ENCODE measurements at places on chromosomes 3 and 15.

GRCh38 chr3:49294343-49294742, 17.3 kb upstream of the C3orf62 start:
- no peak for DNase-seq

GRCh38 chr3:38264779-38265178, 833 bp upstream of the SLC22A13 start:
- DNase-seq: no peak

DNA sequence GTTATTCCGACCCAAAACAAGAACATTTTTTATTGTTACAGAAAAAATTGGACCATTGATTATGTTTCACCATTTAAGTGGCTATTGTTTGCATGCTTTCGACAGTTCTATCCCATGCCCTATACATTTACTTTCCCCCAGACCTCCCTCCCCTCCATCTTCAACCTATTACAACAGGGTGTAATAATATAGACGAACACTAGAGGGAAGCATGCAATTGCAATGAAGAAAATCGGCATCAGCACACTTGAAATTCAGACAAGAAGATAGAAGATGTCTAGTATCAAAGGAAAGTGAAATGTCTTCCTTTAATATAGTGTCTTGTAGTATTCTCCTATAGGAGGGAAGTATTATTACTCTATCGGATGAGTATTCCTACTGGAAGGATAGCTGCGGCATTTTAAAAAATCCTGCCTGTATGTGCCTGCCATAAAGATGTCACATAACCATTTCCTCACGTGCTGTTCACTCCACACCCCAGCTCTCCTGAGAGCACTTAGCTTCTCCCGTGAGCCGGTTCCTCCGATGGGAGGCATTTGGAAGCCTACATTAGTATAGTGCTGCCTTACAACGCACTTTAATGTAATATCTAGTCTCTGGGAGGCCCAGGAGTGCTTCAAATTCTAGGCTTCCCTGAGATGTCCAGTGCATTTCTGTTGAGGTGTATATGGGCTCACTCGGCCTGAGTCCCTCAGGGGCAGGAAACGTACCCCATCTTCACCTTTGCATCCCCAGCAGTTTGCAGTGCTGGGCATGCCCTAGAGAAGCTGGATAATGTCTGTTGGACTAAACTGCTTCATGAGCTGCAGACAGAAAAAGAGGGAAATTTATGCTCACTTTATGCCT, 17.8 kb upstream of the ERICH6 start:
- no peak for DNase-seq

- no peak for DNase-seq
Observed at GRCh38 chr3:59922192-59922591, 872.4 kb upstream of the CFAP20DC start.

DNA sequence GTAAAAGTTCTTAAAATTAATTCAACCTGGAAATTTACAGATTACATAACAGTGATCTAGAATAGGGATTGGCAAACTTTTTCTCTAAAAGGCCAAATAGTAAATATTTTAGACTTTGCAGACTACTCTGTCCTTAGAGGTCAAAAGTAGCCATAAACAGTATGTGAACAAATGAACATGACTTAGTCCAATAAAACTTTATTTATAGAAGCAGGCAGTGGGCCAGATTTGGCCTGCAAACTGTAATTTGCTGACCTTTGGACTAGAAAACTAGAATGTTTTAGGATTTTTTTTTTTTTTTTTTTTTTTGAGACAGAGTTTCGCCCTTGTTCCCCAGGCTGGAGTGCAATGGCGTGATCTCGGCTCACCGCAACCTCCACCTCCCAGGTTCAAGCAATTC, 12.1 kb downstream of the SENP8 start:
- no peak for DNase-seq

DNA sequence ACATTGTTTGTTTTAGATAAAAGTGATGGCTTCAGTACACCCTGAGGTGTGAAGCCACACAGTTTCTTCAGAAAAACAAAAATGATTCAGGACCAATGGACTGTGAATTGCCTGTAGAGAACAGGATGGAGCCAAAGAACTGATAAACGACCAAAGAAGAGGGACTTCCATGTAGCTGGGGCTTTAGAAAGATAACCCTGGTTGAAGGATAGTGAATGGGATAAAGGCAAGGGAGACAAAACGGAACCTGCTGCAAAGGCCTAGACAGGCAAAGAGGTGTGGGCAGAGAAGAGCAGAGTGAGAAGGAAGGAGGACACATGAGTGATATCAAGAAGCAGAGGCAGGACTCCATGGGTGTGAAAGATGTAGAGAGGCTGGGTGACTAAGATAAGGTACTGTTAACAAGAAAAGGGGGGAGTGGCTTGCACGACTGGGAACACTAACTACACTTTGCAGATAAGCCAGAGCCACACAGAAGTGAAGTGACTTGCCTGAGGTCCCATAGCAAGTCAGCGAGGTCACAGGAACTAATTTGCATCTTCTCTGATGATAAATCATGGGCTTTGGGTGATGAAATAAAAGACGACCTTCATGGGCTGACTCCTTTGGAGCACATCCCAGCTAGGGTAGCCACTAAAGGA, 44.3 kb downstream of the RAB6B start:
- DNase-seq: no peak

- no peak for DNase-seq
Observed at GRCh38 chr3:183275418-183275817, 22.4 kb downstream of the B3GNT5 start.

GRCh38 chr3:42037318-42037945, 53.7 kb upstream of the TRAK1 start:
- no peak for DNase-seq

DNA sequence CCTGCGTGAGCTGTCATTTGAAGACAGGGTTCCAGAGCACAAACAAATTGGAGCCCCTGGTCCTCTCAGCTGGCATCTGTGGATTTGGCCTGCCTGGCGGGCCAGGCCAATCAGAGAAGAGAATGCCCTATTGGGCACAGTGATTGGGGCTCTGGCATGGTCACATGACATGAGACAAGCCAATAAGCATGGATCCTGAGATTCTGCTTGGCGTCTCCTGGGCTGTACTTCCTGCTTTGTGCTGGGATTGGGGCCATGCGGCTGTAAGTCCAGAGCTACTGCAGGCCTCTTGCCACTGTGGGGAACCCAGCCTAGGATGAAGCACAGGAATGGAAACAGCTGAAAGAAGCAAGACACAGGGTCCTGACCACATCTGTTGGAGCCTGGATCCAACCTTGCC, 121.4 kb downstream of the FBLN2 start:
- DNase-seq: no peak

DNA sequence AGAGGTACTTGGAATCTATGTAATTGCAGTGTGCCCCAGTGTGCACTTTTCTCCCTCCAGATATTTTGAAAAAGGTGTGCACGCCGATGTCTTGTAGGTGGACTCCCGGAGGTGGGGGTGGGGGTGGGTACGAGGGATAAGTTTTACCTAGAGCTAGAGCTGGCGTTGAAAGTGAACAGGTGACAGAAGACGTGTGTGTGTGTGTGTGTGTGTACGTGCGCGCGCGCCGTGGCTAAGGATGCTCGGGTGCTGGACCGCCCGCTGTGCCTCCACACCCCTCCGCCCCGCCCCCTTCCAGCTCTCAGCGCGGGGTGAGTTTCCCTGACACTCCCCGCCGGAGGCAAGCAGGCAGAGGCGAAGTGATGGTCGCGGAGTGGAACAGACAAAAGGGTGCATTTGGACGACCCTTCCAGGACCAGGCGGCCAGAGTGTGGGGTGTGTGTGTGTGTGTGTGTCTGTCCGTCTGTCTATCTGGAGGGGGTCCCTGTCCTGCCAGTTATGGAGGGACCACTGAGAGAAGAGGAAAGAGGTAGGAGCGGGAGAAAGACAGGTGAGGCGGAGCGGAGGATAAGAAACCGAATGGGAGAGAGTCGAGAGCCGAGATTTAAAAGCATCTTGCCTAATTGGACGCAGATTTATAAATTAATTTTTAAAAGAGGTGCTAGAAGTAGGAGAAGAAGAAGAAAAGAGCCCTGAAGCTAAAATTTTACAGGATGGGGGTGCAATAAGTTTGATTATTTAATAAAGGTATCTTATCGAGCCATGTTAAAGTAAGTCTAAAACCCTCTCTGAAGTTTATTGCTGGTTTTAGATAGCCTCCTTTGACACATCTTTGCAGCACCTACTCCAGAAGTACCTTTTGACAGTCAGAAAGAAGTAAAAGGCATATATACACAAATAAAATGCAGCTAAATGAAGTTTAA, 335.8 kb upstream of the THRB start:
- no peak for DNase-seq

GRCh38 chr3:154791611-154792010, 288.5 kb upstream of the MME start:
- DNase-seq: no peak

- DNase-seq: no peak
Observed at GRCh38 chr15:57198654-57199291, 177.5 kb upstream of the CGNL1 start.

- DNase-seq: no peak
Observed at GRCh38 chr3:147589016-147589415, 179.9 kb downstream of the ZIC1 start.

GRCh38 chr15:31560643-31561042, 234.0 kb downstream of the KLF13 start:
- DNase-seq: no peak

- no peak for DNase-seq
Observed at GRCh38 chr3:186164696-186165095, 55.8 kb upstream of the ETV5 start.

GRCh38 chr15:24976932-24977331, 22.1 kb downstream of the SNRPN start:
- no peak for DNase-seq

DNA sequence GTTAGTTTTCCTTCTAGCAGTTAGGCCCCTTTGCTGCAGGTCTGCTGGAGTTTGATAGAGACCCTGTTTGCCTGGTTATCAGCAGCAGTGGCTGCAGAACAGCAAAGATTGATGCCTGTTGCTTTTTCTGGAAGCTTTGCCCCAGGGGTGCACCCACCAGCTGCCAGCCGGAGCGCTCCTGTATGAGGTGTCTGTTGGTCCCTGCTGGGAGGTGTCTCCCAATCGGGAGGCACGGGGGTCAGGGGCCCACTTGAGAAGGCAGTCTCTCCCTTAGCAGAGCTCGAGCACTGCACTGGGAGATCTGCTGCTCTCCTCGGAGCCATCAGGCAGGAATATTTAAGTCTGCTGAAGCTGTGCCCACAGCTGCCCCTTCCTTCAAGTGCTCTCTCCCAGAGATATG, 825.3 kb upstream of the GRM7 start:
- DNase-seq: no peak

- DNase-seq: no peak
Observed at GRCh38 chr15:76903251-76903681, 1.9 kb downstream of the SCAPER start.

DNA sequence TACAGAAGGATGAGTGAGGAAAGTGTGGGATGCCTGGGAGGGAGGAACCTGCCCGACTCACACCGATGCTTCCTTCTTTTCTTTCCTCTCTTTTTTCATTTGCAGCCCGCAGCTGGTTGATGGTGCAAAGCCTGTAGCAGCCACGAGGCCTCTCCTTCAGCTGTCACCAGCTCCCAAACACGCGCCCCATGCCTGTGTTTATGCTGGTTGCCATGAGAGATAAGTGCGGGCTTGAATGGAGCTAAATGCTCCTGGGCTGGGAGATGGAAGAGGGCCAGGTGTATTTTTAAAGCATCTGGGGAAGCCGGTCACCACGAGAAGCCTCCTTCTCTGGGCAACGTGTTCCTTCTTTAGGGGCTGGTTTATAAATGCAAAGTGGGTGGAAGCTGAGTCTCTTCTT, 9.3 kb downstream of the COLQ start:
- DNase-seq: no peak

DNA sequence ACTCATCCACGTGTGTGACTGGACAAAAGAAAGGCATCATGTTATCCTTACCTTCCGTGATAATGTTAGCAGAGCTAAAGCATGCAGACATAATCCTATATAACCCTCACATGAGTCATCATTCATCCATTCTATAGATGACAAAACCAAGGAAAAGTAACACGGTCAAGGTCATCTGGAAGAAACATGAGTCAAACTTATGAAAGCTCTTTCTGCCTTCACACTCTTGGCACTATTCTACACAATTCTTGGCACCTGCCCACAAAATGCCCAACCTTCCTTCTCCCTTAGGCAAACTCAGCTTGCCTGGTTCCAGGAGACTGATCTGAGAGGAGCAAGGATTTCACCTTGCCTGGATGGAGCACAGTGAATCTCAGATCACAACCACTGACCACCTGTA, 66.9 kb downstream of the PRICKLE2 start:
- no peak for DNase-seq

GRCh38 chr3:45760878-45761711, 35.2 kb downstream of the SLC6A20 start:
- peak; percentile 18 for DNase-seq

- no peak for DNase-seq
Observed at GRCh38 chr3:59467476-59467875, 417.7 kb upstream of the CFAP20DC start.

- no peak for DNase-seq
Observed at GRCh38 chr3:56837196-56837955, 35.6 kb upstream of the ARHGEF3 start.

GRCh38 chr3:171718493-171719185, 91.6 kb downstream of the PLD1 start:
- no peak for DNase-seq

DNA sequence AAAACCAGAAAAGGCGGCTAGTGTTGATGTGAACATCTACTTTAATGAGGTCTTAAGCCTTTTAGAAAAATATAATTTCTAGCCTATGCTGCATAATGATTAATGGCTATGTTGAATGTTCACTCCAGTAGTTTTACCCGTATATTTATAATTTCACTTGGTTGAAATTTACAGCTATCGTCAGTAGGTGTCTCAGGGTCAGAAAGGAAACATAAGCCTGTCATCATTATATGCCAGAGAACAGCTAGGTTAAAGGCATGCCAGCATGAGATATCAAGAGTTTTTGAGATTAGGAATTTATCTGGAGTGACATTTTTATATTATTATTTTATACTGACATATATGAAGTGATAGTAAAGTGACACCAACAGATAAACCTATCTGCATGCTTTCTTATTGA, 904.1 kb downstream of the OTOL1 start:
- DNase-seq: no peak

DNA sequence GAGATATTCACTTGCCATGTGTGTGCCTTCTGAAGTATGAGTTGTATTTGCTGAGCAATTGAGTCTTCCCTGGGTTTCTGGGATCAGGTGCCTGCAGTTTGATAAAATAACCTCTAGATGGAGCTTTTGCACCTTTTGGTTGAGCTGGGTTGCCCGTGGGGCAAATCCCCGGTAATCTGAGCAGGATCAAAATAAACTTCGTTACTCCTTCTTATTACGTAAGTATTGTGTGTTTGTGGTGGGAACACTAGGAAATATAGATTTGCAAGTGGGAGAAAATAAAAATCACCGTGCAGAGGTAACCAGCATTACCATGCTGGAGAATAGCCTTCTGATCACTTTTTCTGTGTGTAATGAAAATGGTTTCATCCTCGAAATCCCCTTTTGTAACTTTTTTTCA, 277.4 kb upstream of the NR2E3 start:
- DNase-seq: no peak

DNA sequence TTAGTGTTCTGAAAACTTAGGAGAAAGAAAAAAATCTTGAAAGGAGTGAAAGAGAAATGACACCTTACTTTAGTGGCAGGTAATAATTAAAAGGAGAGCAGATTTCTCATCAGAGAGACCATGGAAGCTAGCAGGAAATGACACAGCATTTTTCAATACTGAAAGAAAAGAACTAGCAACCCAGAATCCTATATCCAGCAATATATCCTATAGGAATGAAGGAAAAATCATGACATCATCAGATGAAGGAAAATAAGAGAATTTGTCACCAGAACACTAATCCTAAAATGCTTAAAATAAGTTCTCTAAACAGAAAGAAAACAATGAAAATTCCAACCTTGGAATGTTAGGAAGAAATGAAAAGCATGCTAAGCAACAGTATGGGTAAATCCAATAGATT, 39.8 kb upstream of the MDFIC2 start:
- no peak for DNase-seq
